ENCODE measurements at places on chromosomes 2 and 18.

DNA sequence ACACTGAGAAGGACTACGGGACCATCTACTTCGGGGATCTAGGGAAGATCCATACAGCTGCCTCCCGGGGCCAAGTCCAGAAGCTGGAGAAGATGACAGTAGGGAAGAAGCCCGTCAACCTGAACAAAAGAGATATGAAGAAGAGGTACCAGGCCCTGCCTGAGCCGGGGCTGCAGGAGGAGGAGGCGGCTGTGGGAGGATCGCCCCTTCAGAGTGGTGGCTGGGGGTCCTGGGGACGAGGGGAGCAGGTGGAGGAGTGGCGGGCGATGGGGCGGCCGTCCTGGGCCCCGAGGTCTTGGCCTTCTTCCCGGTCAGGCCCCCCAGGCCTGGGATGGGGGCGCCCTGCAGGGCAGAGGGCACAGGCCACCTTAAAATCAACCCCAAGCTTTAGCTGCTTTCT lies 524 bp downstream of the ANKRD30B start:
- no peak for DNase-seq

DNA sequence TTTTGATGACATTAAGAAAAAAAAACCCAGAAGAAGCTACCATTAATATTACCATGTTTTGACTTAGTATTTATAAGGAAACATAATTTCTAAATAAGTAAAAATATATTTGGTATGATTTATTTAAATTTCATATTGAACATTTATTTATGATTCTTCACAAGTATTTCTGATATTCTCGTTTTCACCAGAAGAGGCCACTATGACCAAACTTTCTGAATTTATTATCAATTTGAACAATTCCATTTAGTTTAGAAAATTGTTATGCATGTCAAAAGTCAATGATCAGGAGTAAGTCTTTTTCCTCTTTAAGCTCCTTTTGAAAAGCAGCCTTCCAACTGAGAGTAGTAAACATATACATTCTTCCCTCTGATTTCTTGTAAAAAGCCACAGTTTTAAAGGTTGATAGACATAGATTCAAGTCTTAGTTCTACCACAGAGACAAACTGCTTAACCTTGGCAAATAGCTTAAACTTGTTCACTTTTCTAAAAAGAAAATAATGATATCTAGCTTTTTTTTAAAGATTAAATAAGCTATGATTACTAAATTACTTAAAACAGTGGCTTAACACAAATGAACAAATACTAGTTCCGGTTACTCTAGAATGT lies 329.9 kb downstream of the TRIB2 start:
- DNase-seq = no peak

DNA sequence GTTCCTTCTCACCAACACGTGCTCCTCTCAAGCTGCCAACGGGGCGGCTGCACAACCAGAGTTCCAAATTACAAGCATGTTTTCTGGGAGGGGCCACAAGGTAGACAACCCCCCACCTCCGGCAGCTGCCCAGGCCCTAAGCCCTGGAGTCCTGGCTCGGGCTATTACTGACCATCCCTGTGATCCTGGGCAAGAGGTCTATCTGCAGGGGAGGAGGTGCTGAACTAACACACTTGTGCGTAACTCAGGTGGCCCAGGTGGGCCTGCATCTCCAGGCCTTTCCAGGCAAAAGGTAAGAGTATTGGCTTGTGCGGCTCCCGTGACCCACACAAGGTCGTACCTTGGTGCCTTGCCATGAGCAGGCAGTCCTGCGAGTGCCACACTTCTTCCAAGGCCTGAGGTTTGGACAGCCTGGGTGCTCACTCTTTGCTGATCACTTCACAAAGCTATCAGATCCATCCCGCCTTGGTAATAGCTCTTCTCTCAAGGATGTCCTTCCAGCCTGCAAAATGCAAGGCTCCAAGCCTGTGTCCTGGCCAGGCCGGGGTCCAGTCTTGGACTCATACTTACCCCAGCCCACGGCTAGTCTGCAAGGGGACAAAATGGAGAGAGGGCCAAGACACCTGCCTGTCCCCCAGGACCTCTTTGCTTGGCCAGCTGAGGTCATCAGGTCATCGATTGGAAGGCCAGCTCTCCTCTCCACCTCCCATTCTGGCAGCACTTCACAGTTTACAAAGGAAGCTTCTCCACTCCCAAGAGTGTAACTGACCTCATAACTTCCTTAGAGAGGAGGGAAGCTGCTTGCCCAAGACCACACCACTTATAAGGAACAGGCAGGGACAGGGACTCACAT lies 33.9 kb downstream of the ADRA2B start:
- no peak for DNase-seq

GRCh38 chr18:72995558-72995957 lies 127.8 kb upstream of the NETO1 start:
- DNase-seq = no peak

DNA sequence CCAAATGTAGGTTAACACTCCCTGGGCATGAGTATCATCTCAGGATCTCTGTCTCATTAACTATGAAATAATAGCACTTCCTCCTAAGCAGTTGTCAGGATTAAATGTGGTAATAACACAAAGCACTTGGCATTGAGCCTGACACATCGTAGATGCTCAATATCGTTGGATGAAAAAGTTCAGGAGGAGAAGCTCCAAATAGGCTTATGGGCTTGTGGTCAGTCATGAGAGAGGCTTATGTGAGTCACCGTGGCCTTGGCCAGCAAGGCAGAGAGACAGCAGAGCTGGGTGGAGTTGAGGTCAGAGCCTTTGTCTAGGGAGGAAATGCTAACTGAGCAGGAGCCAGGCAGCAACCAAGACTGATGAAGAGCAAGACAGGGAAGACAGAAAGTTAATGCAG lies 68.3 kb upstream of the PPM1B start:
- DNase-seq = no peak

- no peak for DNase-seq
Observed at GRCh38 chr2:222548992-222549391, 106.9 kb downstream of the FARSB start.
